ENCODE measurements at places on chromosomes 2 and 18.

- no peak for DNase-seq
Observed at GRCh38 chr2:121149384-121149783, 135.6 kb downstream of the TFCP2L1 start.

DNA sequence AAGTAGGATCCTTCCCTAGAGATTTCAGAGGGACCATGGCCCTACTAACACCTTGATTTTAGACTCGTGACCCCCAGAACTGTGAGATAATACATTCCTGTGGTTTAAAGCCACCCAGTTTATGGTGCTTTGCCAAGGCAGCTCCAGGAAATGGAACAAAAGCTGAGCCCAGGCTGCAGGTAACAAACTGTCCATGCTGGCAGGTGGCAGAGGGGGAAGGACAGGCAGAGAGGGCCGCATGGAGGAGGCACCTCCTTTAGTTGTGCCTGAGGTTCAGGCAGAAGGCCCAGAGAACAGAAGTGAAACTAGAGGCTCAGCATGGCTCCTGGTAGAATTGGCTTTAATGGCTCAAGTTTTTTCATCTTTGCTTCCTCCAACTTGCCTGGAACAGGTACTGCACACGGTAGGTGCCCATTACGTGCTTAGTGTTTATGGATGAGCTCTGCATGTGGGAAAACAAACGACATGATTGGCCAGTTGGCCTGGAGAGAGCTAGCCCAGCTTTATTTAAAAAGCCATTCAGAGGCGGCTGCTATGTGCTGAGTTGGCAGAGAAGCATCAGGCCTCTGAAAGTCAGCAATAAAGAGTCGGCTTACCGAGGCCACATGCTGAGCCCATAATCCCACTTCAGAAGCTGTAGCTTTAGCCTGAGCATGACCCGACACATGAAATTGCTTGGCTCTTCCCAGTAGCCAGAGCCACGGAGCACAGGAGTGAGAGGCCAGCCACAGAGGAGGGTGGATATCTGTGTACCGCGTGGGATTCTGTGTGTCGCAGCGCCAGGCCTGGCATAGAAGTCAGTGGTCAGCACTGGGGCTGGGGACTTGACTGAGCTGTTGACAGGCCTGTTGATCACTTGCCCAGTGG is 36.5 kb downstream of the HS1BP3 start:
- DNase-seq: peak; percentile 88

GRCh38 chr2:173572848-173573247 is 218.2 kb downstream of the CDCA7 start:
- DNase-seq: no peak

- DNase-seq: no peak
Observed at GRCh38 chr2:9219027-9219445, 12.4 kb downstream of the ASAP2 start.

- DNase-seq: no peak
Observed at GRCh38 chr2:29345236-29345635, 230.0 kb downstream of the CLIP4 start.

GRCh38 chr2:54858021-54858681 is 134.7 kb downstream of the EML6 start:
- DNase-seq: no peak

DNA sequence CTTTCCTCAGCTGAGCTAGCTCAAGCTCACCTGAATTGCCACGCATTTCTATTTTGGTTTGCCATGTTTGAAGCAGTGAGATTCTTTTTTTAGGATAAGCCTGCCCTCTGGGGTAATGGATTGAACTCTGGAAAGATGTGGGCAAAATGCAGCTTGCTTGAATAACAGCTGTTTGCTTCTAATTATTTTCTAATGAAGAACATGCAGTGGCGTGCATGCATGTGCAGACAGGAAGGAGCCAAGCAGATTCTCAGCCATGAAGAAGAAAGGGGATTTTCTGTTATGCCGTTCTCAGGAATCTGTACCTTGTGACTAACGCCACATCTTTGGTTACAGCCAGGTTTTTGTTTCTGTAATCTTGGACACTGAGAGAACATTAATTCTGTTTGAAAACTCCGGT is 171.2 kb downstream of the ANTXR1 start:
- no peak for DNase-seq

DNA sequence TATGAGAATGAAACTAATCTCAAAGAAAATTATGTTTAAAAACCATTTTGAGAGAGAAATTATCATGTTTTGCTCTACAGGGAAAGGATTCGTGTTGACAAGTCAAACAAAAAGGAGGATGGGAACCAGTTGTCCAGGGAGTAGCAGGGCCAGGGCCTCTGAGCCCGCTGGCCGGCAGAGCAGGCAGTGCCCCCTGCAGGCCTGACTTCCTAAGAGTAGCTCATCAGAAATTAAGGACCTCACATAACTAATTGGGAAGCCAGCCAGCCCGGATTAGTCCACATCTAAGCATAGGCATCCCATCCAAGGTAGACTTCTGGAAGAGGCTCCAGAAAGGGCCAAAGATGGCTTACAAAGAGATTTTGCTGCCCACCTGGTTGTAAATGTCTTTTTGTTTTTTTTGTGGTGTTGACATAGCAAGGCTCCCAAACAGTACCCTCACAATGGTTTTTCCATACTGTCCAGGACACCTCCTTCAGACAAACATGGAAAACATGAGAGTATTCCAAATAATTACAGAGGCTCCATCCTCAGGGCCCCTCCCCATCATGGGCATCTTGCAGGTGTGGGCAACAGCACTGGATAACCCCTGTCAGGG is 241.2 kb upstream of the TANK start:
- DNase-seq: peak; percentile 89

GRCh38 chr2:166115589-166115988 is 12.2 kb downstream of the SCN1A start:
- no peak for DNase-seq
